ENCODE measurements at places on chromosomes 5 and 9.
A peak's percentile ranks its signal among the peaks of the same experiment; 100 is the strongest.

DNA sequence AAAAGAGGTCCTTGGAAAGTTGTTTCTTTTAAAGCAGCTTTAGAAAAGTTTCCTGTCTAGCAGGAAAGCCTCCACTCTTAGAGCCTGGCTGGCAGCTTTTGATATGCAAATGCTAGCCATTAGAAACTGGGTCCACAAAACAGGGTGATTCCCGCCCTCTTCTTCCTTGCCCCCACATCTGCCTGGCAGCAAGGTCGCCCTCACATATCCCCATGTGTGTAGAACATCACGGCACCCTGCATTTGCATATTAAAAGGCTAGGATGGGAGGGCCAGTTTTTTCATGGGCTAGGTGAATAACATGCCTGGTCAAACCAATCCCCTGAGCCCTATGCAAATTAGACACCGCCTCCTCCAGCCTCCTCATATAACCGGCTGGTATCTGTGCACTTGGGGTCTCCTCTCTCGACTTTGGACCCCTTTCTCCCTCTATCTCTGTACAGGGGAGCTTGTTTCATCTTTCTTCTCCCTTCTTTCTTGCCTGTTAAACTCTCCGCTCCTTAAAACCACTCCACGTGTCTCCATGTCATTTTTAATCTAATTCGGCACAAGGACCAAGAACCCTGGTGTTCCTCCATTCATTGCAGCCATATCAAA is 426.8 kb upstream of the CTNND2 start:
- DNase-seq: no peak

- no peak for DNase-seq
Measured at GRCh38 chr5:76224898-76225297, 141.7 kb downstream of the SV2C start.

GRCh38 chr5:150846654-150847333 is 473 bp downstream of the IRGM start:
- peak; percentile 55 for DNase-seq

- DNase-seq: no peak
Measured at GRCh38 chr5:170337045-170337733, 39.6 kb upstream of the LCP2 start.

DNA sequence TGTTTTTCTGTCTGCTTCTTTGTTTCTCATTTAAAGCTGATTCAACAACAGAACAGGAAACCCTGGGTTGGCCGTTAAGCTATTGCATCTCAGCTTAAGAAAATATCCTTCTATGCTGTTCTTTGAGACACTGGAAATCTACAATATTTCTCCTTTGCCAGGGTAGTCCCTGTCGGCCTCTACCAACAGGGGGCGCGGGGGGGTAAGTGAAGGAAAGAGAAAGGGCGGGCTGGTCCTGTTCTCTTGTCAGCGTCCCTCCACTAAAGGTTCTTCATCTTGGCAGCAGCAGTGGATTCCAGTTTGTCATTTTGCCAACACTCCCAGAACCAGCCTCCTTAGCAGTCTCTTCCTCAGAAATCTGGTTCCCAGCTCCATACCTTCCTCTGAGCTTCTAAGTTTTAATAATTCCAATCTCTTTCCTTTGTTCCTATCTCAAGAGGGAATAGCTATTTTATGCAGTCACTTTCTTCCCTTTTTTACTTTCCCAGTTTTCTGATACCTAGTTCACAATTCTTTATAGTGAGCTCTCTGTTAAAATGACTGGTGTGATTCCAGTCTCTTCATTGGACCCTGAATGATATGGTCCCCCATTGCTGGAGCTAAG is 222.3 kb downstream of the GLIS3 start:
- peak; percentile 18 for DNase-seq

GRCh38 chr5:3155046-3155445 is 403.6 kb upstream of the IRX2 start:
- DNase-seq: no peak

- DNase-seq: no peak
Measured at GRCh38 chr5:119322948-119323537, 32.8 kb upstream of the TNFAIP8 start.

DNA sequence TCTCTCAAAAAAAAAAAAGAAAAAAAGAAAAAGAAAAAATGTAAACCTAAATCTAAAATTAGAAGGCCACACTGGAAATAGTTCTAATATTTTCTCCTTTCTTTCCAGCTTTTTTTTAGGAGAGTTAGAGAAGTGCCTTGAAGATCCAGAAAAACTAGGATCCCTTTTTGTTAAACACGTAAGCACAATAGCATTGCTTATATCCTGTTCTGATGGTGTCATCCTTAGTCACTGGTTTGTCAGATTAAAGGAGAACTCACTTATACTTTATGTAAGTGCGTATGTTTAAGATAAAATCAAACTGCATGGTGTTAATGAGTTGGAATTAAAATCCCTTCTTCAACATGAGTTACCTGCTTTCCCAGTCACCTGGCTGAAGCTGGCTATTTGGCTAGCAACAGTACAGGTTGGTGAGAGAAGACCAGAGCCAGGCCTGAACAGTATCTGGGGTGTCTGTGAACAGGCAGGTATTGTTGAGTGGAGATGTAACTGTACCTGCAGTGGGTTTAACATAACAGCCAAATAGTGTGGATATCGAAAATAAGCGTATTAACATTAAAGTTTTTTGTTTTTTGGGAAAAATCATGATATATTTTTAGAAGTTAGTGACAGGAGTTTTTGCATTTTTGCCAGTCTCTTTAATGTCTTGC is 104.7 kb upstream of the OTULINL start:
- no peak for DNase-seq

DNA sequence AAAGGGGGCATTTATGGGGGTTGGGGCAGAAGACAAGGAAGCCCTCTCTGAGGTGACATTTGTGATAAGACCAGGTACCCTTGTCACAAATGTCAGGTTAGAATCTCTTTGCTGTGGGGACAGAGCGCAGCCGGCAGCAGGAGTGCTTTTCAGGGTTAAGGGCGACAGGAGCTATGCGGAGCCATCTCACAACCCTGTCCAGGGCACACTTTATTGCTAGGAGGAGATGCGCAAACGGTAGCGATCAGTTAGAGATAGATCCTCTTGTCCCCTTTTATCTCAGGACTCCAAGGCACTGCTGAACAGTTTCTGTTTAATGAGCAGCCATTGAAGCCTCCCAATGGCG is 438 bp upstream of the LAMC3 start:
- no peak for DNase-seq

- no peak for DNase-seq
Measured at GRCh38 chr9:35481347-35481975, 8.4 kb upstream of the RUSC2 start.

- DNase-seq: no peak
Measured at GRCh38 chr9:13555516-13555915, 276.0 kb upstream of the MPDZ start.

- DNase-seq: no peak
Measured at GRCh38 chr9:133164191-133164590, 477 bp upstream of the GBGT1 start.

GRCh38 chr9:3804103-3804502 is 278.3 kb upstream of the RFX3 start:
- DNase-seq: no peak

DNA sequence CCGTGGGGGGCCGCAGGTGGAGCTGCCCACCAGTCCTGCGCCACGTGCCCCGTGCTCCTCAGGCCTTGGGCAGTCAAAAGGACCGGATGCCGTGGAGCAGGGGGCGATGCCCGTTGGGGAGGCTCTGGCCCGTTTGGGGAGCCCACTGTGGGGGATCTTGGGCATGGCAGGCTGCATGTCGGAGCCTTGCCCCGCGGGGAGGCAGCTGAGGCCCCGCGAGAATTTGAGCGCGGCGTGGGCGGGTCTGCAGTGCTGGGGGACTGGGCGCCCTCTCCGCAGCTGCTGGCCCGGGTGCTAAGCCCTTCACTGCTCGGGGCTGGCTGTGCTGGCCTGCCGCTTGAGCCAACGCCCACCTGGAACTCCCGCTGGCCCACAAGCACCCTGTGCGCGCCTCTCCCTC is 445.6 kb upstream of the EDIL3 start:
- DNase-seq: no peak

DNA sequence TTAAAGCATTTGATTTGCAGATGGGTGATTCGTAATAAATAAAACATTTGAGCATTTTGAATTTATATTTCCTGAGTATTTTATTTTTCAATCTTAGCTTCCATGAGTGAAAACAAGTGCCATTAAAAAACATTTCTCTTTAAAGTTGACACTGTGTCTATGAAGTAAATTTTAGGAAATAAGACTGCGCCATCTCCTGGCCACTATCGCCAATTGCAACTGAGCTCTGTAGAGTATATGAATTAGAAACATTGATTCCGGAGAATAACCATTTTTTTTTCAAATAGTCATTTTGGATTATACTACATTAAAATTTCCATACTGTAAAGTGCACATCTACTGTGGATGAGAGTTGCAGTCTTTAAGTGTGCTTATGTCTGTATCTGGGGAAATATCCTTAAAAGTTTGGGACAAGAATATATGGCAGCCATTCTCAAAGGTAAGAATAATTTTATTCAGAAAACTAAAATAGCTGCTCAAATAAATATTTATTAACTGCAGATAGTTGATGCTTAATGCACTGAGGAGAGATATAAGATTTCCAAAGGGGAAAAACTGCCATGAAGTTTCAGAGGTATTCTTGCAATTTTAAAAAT is 5.9 kb downstream of the DMRTA1 start:
- DNase-seq: peak; percentile 54

GRCh38 chr5:65013166-65013565 is 244.4 kb downstream of the CWC27 start:
- no peak for DNase-seq

DNA sequence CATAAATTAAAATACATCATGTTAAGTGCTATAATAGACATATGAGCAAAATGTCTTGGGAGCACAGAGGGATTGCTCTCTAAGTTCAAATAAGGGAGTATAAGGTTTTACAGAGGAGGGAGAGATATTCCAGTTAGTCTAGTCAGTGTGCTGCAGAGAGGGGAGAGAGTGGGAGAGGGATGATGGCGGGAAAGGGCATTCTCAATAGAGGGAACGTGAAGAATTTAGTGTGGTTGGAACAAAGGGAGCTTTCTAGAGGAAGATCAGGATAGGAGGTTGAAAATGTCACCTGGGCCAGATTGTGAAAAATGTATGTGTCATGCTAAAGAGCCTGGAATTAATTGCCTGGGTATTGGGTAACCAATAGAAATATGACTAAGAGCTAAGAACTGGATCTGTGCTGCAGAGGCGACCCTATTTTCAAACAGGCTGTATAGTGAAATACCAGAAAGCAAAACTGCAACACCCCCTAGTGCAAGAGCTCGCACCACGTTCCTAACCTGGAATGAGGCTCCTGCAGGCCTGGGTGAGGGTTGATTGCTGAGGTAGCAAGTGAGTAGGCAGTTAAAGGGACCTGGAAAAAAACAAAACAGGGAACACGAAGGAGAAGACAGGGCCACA is 791.8 kb upstream of the C9orf72 start:
- no peak for DNase-seq

DNA sequence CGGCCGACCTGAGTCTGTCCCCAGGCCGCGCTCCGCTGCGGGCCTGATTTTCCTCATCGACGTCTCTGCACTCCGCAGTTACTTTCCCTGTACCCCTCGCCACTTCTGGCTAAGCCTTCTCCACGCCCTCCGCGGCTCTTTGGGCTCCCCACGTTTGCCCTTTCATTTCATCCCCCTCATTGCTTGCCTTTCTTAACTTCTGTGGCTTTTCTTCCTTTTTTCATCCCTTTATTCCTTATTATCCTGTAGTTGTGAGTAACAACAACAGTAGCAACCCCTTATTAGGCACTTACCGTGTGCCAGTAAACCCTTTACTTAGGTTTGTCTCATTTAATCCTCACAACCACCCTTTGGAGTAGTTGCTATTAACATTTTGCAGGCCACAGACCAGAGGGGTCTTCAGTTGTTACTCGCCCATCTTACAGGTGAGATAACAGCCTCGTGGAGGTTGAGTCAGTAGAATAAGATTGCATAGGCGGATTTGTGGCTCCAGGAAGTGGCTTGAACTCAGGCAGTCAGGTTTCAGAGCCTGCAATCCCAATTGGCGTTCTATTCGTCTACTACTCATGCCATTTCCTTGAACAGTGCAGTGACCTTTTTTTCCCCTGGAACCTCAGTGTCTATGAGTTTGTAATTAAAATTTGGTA is 724 bp downstream of the TCERG1 start:
- no peak for DNase-seq

GRCh38 chr9:108396193-108396592 is 459.6 kb downstream of the ACTL7B start:
- DNase-seq: no peak

DNA sequence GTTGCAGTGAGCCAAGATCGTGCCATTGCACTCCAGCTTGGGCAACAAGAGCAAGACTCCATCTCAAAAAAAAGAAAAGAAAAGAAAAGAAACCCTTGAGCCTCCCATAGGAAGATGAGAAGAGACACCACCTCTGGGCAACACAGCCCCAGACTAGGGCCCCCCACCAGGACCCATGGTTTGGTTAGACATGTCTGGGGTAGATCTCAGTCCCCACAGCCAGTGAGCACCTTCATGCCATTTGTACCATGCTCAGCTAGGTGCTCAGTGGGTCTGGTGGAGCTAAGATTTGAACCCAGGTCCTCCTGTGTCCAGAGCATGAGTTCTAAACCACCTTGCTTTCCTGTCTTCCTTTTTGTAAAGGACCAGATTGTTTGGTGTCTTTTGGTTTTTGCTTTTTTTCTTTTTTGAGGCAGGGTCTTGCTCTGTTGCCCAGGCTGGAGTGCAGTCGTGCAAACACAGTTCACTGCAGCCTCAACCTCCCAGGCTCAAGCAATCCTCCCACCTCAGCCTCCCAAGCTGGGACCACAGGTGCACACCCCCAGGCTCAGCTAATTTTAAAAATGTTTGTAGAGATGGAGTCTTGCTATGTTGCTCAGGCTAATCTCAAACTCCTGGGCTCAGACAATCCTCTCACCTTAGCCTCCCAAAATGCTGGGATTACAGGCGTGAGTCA is 11.7 kb downstream of the OLFML2A start:
- no peak for DNase-seq

GRCh38 chr5:107670087-107670931 is 428 bp downstream of the EFNA5 start:
- peak; percentile 23 for DNase-seq

DNA sequence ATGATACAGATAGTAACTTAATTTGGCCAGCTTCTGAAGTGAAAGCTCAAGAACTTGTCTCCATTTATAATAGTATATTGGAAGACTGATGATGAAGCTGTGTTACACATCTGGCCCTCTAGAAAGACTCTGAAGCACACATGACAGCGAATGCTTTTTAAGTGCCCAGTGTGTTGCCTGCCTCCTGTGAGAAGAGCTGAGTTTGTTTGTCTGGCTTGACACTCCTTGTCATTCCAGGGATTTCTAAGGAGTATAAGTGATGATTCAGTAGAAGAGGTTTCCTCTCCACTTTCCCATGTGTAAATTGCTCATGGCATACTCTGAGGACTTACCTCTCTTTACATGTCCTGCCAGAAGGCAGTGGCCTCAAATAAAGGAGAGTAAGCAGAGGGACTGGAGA is 30.4 kb upstream of the LRRTM2 start:
- DNase-seq: no peak

Measured in NCI-H1092 (cell line).